ENCODE measurements at places on chromosomes 4 and X. TPM values are rescaled to one million over a fixed set of nuclear protein-coding genes. Genes with fewer than 3 reads are reported as not detected.

DNA sequence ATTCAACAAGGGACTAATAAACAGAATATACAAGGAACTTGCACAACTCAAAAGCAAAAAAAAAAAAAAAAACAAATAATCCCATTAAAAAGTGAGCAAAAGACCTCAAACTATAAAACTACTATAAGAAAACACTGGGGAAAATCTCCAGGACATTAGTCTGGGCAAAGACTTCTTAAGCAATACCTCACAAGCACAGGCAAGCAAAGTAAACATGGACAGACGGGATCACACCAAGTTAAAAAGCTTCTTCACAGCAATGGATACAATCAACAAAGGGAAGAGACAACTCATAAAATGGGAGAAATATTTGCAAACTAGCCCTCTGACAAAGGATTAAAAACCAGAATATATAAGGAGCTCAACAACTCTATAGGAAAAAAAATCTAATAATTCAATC, 17.1 kb upstream of the BMP15 start:
- DNase-seq = no peak

RGN gene
- polyA plus RNA-seq = 35.0 TPM

DNA sequence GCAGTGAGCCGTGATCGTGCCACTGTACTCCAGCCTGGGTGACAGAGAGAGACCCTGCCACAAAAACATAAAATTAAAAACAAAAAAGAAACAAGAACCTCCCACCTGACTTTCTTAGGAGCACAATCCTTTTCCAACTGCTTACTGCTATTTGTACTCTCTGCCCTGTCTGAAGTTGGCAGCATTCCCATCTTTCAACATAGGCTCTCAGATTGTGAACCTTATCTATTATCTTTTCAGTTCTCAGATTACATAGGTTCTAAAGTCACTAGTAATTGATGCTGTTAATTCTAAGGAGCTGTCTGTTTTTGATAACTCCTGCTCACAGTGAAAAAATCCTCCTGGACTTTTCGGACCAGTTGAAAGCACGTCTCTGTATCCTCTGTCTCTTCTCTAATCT, 812.2 kb upstream of the CT83 start:
- DNase-seq = no peak

- DNase-seq = no peak
Measured at GRCh38 chrX:12994321-12994720, 19.4 kb downstream of the TMSB4X start.

DNA sequence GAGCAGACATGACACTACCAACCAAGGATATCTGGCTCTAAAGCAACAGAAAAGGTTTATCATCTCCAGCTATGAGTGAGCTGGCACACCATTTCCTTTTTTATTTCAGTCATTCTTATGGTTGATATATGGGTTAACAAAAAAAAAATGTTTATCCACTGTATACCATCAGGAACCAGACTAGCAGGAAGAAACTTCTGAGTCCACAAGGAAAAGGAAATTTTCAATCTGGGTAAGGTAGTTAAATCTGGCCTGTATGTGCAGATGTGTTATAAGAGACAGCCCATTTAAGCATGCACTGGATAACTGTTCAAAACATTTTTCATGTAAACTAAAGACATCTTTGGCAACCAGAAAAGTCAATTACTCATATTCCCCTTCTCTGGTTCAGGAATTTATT, 35.0 kb downstream of the AMMECR1 start:
- DNase-seq = no peak

GRCh38 chrX:24550166-24550565, 85.1 kb downstream of the PDK3 start:
- DNase-seq = no peak

DNA sequence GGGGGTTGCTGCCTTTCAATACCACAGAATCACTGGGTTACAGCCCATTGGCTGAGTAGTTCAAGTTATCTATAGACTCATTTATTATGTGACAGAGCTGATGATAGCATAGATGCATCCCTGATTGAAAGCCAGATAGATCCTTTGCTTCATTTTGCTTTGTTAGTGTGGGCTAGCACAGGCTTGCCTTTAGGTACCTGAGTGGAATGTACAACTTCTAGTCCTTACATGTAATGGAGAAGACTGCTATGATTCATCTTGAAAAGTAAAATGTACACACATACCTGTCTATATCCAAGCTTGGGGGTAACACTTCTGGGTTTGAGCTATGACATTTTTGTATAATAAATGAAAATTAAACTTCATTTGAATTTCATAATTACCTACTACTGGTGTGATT, 226.0 kb upstream of the FTHL17 start:
- no peak for DNase-seq

DNA sequence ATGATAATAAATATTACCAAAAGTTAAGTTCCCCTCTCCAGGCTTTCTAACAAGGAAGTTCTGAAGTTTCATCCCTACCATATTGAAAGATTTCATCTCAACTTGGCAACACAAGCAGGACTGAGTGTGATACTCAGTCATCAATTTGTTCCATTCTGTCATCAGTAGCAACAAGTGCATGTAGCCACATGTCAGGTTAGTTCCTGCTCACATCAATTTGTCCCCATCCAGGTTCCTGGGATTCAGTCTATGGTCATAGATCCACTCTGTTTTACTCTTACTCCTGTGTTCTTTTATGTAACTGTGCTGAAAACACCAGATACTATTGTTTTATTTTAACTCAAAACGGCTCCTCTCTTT, 22.2 kb downstream of the SMPX start:
- no peak for DNase-seq

- DNase-seq = no peak
Measured at GRCh38 chrX:101362116-101362515, 13.6 kb upstream of the TIMM8A start.

CYLC1 gene
- polyA plus RNA-seq = not detected

All from left renal pelvis (tissue), 4 donors.